CD4-positive, alpha-beta T cell treated with Interleukin-2 at 100 ng/mL for 4 hours (primary cell): ENCODE measurements at places on chromosomes 16 and 17.

DNA sequence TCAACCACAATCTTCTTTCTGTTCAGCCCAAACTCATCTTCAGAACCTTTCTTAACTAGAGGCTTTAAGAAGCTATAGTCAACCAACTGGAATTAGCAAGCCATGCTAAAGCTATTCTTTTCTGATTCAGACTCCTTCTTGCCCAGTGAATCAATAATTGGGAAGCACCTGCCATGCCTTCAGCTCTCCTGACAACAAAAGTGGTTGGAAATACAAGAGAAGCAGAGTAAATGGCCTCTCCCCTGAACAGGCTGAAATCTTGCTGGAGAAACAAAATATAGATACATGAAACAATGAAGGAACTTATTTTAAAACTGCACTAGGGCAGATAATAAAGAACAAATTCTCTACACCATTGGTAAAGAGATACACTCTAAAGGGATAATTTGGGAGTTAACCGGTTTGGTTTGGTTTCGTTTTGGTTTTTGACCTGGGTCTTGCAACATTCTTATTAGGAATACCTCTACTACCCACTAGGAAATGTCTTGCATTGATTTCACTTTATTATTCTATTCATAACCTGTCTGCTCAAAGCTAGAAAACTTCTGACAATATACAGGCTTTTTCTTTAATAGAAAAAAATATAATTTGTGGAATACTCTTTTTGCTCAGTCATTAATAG, 173.6 kb upstream of the DYNLRB2 start:
- no peak for DNase-seq

GRCh38 chr16:89548344-89549006, 12.0 kb upstream of the RPL13 start:
- no peak for DNase-seq

- no peak for DNase-seq
Observed at GRCh38 chr17:57549468-57549867, 195.6 kb downstream of the CCDC182 start.

DNA sequence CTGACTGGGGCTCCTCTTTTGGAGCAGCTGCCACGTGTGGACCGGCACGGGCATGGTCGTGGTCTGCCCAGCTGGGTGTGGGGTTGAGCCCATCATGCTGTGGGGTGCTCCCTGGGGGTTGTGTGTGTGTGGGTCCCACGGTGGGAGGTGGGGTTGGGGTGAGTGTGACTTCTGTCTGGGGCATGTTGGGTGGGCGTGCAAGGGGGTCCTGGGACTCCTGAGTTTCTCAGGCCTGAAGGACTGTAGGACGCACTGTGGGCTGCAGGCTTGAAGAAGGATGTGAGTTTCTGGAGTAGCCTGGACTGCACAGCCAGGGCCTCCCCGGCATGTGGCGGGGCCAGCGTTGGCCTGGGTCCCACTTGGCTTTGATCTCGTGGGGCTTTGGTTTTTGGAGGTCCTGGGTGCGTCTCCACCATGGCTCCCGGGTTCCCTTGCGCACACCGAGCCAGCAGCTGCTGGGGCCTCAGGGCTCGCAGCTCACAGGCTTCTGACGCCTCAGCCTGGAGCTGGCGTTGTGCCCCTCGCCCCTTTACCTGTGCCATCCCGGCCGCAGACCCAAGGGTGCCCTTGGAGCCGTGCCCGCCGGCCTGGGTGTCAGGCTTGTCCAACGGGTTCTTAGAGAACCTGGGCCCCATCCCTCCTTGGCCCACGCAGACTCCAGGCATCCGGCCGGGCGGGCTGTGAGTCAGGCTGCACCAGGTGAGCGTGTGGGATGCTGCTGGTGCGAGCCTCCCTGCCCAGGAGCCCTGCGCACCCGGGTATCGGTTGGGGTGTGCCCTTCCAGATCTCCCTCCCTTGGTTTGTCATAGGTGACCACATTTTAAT, 34.4 kb upstream of the ZNF750 start:
- no peak for DNase-seq

DNA sequence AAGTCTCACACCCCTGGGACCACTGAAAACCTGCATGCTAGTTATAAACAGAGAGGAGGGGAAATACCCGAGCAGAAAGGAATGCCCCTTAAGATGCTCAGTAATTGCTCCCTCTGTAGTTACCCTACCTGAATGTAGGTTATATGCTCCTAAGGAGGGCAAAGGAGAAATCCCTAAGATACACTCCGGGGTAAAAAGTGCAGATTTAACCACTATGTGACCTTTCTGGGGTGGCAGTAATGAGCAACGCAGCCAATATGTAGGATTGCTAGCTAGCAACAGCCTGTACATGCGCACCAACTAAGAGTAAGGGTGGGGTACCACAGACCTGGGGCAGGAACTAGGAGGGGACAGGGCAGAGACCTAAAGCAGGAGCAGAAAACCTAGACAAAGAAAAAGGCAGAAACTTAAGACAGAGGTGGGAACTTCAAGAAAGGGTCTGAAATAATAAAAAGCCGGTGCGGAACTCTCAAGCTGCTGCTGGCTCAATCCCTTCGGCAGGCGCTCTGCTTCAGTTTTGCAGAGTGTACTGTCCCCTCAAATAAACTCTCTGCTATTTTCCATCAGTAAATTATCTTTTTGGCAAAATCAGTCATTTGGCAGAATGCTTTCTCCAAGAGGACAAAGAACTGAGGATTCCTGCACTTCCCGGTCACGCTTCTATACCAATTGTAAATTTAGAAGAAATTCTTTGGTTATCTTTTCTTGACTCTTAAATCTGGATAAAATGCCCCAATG, 823.8 kb downstream of the CDH11 start:
- DNase-seq, result no peak
